ENCODE measurements at places on chromosomes 1 and 21. TPM values are rescaled to one million over a fixed set of nuclear protein-coding genes. Genes with fewer than 3 reads are reported as not detected.

The KCNN3 gene
- 0.07 TPM for total RNA-seq

The IARS2 gene
- total RNA-seq, result 99.5 TPM

The CYP4B1 gene
- not detected for total RNA-seq

The CFAP107 gene
- not detected for total RNA-seq

The SPRR2G gene
- not detected for total RNA-seq

The HES3 gene
- not detected for total RNA-seq

The MPL gene
- total RNA-seq, result 0.31 TPM

The CAPN2 gene
- 440 TPM for total RNA-seq

The KCND3 gene
- total RNA-seq, result not detected

The OR10J1 gene
- total RNA-seq, result not detected

The RPTN gene
- total RNA-seq, result not detected

The IGSF21 gene
- total RNA-seq, result not detected

The TTC34 gene
- total RNA-seq, result 0.05 TPM

The NBPF6 gene
- total RNA-seq, result not detected

The MRPL24 gene
- total RNA-seq, result 189 TPM

The ADAM30 gene
- not detected for total RNA-seq

The GBP7 gene
- total RNA-seq, result not detected
